NCI-H1417 (cell line): ENCODE measurements at places on chromosomes 2 and 18.

DNA sequence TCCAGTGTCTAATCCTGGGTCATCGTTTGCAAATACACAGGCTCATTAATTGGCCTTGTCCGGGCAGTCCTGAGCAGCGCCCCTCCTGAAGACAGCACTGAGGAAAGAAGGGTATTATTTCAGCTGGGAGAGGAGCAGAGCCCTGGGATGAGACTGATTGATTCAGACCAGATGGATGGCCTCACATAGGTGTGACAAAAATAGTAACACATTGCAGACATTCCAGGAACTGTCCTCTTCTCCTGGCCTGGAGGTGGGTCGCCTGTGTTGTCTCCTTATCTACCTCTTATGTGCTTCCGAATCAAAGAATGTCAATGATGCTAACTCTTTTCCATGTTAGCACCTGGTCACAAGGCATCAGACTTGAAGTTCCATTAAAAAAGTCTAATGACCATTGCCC lies 45.9 kb downstream of the ZEB2 start:
- DNase-seq = no peak

DNA sequence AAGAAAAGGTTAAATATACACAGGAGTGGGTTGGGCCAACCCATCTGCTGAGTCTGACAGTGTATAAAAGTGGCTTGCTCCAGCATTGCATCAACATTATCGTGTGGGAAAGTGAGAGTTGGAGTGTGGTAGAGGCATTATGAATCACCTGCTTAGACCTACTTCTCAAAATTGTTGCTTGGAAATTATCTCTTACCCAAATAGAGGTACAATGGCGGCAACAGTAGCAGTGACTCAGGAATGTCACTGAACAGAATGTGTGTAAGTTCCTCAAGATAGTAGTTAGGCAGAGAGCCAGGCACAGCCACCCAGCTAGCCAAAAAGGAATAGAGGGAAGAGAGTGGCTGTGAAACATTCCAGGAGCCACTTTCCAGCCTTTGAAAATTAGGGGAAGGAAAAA lies 616.0 kb downstream of the NUP35 start:
- DNase-seq = no peak

- no peak for DNase-seq
Observed at GRCh38 chr2:12376025-12376424, 340.7 kb upstream of the TRIB2 start.

DNA sequence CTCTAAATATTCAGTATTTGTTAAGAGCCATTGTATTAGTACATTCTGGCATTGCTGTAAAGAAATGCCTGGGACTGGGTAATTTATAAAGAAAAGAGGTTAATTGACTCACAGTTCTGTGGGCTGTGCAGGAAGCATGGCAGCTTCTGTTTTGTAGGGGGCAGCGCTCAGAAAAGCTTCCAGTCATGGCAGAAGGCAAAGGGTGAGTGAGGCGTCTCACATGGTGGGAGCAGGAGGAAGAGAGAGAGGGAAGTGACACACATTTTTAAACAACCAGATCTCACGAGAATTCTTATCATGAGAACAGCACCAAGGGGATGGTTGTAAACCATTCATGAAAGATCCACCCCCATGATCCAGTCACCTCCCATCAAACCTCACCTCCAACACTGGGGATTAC lies 13.8 kb upstream of the CCDC102B start:
- no peak for DNase-seq

GRCh38 chr2:129904532-129905446 lies 74.7 kb upstream of the RAB6C start:
- DNase-seq = no peak

DNA sequence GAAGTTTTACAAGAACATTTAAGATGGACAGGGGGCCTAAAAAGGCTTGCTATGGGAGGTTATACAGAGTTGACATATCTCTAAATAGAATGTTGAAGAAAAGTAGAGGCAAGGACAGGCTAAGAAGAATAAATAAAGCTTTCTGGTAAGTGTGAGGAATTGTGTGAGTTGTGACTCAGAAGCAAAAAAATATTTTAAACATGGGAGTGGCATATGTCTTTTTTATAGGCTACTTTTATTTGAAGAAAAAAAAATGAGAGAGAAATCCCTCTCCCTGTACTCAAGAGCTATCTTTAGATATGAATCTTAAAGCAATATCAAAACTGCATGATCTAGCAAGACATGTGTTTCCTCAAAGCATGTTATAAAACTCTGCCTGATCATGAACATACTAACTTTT lies 41.1 kb downstream of the RAB3GAP1 start:
- DNase-seq = no peak

- DNase-seq = no peak
Observed at GRCh38 chr18:79685281-79685680, 5.7 kb downstream of the CTDP1 start.

- DNase-seq = no peak
Observed at GRCh38 chr2:234905547-234906265, 46.1 kb upstream of the SH3BP4 start.

DNA sequence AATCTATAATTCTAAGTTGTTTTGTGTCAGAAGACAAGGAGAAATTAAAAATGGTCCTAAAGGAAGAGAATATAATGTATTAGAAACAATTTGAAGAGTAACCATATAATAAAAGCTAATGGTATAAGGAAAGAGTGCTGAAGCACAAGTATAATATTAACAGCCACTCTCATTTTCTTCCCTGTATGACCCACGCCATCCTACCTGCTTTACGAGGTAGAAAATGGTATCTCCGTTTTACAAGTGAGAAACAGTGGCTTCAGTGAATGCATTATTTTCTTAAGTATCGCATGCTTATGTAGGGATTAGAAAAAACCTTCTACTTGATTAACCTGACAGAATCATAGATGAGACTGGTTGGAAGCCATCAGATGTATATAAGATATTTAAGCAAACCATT lies 266.2 kb downstream of the CCDC102B start:
- no peak for DNase-seq

DNA sequence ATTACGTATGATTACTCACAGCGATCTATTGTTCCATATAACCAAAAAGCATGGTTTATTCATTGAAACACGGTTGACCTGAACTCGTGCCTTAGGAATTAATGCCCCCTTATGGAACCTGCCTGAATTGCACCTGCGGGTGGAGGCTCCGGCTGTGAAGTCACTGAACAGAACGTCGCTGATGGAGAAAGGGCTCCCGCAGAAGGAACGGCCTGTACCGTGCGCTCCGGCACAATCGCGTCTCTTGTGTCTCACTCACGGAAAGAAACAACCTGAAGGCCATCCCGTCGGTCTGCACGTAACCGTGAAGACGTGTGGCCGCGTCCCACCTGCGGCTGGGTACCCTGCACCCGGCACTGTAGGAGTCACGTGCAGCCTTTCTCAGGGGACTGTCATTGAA lies 133.1 kb downstream of the NFATC1 start:
- DNase-seq = peak; percentile 69

GRCh38 chr2:103159018-103159417 lies 397.2 kb downstream of the TMEM182 start:
- DNase-seq = no peak

- DNase-seq = peak; percentile 27
Observed at GRCh38 chr2:74379851-74380789, at the start of gene DCTN1. DCTN1 (minus strand) TSS chr2:74380311; CDS start chr2:74380037, 274 bp downstream.

- DNase-seq = no peak
Observed at GRCh38 chr2:108266218-108266617, 22.5 kb upstream of the SULT1C2 start.

GRCh38 chr2:176733698-176734430 lies 464.6 kb downstream of the MTX2 start:
- no peak for DNase-seq
